ENCODE measurements at places on chromosomes 5 and 9. TPM values are rescaled to one million over a fixed set of nuclear protein-coding genes. Genes with fewer than 3 reads are reported as not detected.

GFPT2 gene
- 169 TPM for total RNA-seq

DNAI1 gene
- total RNA-seq = not detected

PCDHA1 gene
- total RNA-seq = not detected

RANBP3L gene
- under 0.01 TPM for total RNA-seq

CDC20B gene
- not detected for total RNA-seq

PPP3R2 gene
- not detected for total RNA-seq

MED10 gene
- 16.6 TPM for total RNA-seq

N4BP3 gene
- 0.43 TPM for total RNA-seq

OR1J2 gene
- total RNA-seq = not detected

IL4 gene
- total RNA-seq = not detected

NUP155 gene
- 81.2 TPM for total RNA-seq

PSD2 gene
- total RNA-seq = under 0.01 TPM

PCDHB8 gene
- total RNA-seq = 0.29 TPM

SRP19 gene
- total RNA-seq = 93.7 TPM

TMEM215 gene
- not detected for total RNA-seq

PHF24 gene
- not detected for total RNA-seq

NRARP gene
- total RNA-seq = 0.43 TPM

PDCD1LG2 gene
- 16.0 TPM for total RNA-seq

GLIPR2 gene
- 53.0 TPM for total RNA-seq

GCNT1 gene
- 0.44 TPM for total RNA-seq

OLFM1 gene
- total RNA-seq = 0.44 TPM

CCNI2 gene
- not detected for total RNA-seq

INSYN2B gene
- 4.6 TPM for total RNA-seq

OR1Q1 gene
- total RNA-seq = not detected

PTGER4 gene
- 13.0 TPM for total RNA-seq

GRIN1 gene
- total RNA-seq = 0.29 TPM

PAPPA gene
- total RNA-seq = 357 TPM

F2RL2 gene
- total RNA-seq = 6.6 TPM

COMMD10 gene
- total RNA-seq = 21.2 TPM

PRR7 gene
- total RNA-seq = 8.6 TPM

EPB41L4B gene
- total RNA-seq = 0.14 TPM

STK32A gene
- total RNA-seq = 1.4 TPM

IL33 gene
- 175 TPM for total RNA-seq

CXCL14 gene
- total RNA-seq = 0.14 TPM

MYMK gene
- not detected for total RNA-seq

CHSY3 gene
- total RNA-seq = 15.6 TPM

CCDC127 gene
- 3.9 TPM for total RNA-seq

ELAVL2 gene
- not detected for total RNA-seq

INSL6 gene
- not detected for total RNA-seq

IL6ST gene
- total RNA-seq = 1,184 TPM

SLC36A3 gene
- total RNA-seq = not detected

GPX8 gene
- total RNA-seq = 102 TPM

NOXA1 gene
- total RNA-seq = 0.14 TPM

LEAP2 gene
- 0.43 TPM for total RNA-seq

PCDHGB4 gene
- 28.2 TPM for total RNA-seq

HRCT1 gene
- total RNA-seq = not detected

AJM1 gene
- total RNA-seq = 1.4 TPM

C9orf50 gene
- not detected for total RNA-seq

ANXA2R gene
- 3.4 TPM for total RNA-seq

FREM1 gene
- total RNA-seq = 0.72 TPM

SOHLH1 gene
- not detected for total RNA-seq

STKLD1 gene
- total RNA-seq = 0.14 TPM

NKD2 gene
- 15.9 TPM for total RNA-seq
